ENCODE measurements at places on chromosomes 2 and 18.

DNA sequence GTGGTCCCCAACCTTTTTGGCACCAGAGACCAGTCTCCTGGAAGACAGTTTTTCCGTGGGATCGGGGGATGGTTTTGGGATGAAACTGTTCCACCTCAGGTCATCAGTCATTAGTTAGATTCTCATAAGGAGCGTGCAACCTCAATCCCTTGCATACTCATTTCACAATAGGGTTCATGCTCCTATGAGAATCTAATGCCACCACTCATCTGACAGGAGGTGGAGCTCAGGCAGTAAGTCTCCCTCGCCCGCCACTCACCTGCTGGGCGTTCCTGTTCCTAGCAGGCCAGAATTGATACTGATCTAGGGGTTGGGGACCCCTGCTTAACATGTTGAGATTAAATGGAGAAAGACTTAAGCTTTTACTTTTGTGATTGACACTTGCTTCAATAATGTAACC is 9.9 kb downstream of the NABP1 start:
- DNase-seq: no peak
- H3K27ac ChIP-seq: no peak overlapping the region
- no peak overlapping the region for H3K4me3 ChIP-seq
- 0 out of 2 replicates have a peak, but pooled peaks cover 7% of the 10 kb centered on the region for H3K4me1 ChIP-seq
- H3K27me3 ChIP-seq: no peaks in the 10 kb centered on the region

DNA sequence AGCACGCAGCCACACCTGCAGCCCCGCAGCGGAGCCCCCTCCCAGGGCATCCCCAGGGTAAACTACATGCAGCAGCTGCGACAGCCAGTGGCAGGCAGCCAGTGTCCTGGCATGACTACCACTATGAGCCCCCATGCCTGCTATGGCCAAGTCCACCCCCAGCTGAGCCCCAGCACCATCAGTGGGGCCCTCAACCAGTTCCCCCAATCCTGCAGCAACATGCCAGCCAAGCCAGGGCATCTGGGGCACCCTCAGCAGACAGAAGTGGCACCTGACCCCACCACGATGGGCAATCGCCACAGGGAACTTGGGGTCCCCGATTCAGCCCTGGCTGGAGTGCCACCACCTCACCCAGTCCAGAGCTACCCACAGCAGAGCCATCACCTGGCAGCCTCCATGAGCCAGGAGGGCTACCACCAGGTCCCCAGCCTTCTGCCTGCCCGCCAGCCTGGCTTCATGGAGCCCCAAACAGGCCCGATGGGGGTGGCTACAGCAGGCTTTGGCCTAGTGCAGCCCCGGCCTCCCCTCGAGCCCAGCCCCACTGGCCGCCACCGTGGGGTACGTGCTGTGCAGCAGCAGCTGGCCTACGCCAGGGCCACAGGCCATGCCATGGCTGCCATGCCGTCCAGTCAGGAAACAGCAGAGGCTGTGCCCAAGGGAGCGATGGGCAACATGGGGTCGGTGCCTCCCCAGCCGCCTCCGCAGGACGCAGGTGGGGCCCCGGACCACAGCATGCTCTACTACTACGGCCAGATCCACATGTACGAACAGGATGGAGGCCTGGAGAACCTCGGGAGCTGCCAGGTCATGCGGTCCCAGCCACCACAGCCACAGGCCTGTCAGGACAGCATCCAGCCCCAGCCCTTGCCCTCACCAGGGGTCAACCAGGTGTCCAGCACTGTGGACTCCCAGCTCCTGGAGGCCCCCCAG is 254.1 kb downstream of the GLI2 start:
- no peaks in the 10 kb centered on the region for H3K4me1 ChIP-seq
- H3K27me3 ChIP-seq: no peaks in the 10 kb centered on the region
- H3K36me3 ChIP-seq: no peaks in the 10 kb centered on the region
- DNase-seq: no peak

GRCh38 chr2:42558827-42559226 is 9.6 kb upstream of the MTA3 start:
- no peak overlapping the region for H3K27ac ChIP-seq
- H3K4me1 ChIP-seq: no peaks in the 10 kb centered on the region
- no peak overlapping the region for H3K4me3 ChIP-seq

- H3K4me3 ChIP-seq: no peak overlapping the region
- no peak for DNase-seq
- H3K36me3 ChIP-seq: no peaks in the 10 kb centered on the region
- H3K27me3 ChIP-seq: no peaks in the 10 kb centered on the region
Observed at GRCh38 chr18:68399721-68400120, 315.2 kb downstream of the TMX3 start.

- H3K36me3 ChIP-seq: peaks cover 7% of the 10 kb centered on the region
- no peak for DNase-seq
Observed at GRCh38 chr2:161199912-161200701, 39.9 kb downstream of the TANK start.

GRCh38 chr2:238638982-238639628 is 208.8 kb upstream of the TWIST2 start:
- peaks cover 18% of the 10 kb centered on the region for H3K27me3 ChIP-seq
- no peak overlapping the region for H3K4me3 ChIP-seq
- no peak for DNase-seq
- no peaks in the 10 kb centered on the region for H3K4me1 ChIP-seq
- no peaks in the 10 kb centered on the region for H3K36me3 ChIP-seq
- no peak overlapping the region for H3K27ac ChIP-seq

DNA sequence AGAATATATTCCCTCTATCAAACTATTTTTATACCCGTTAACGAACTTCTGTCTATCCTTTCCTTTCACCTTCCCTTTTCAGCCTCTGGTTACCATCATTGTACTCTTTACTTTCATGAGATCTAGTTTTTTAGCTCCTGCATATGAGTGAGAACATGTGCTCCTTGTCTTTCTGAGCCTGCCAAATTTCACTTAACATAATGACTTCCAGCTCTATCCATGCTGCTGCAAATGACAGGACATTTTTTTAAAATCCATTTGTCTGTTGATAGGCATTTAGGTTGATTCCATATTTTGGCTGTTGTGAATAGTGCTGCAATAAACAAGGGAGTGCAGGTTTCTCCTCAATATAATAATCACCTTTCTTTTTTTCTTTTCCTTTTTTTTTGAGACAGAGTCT is 8.2 kb upstream of the CCDC195 start:
- no peaks in the 10 kb centered on the region for H3K36me3 ChIP-seq
- DNase-seq: no peak
- no peaks in the 10 kb centered on the region for H3K4me1 ChIP-seq
- no peaks in the 10 kb centered on the region for H3K27me3 ChIP-seq
- no peak overlapping the region for H3K27ac ChIP-seq

- peaks cover 27% of the 10 kb centered on the region for H3K4me1 ChIP-seq
- no peaks in the 10 kb centered on the region for H3K27me3 ChIP-seq
- no peak overlapping the region for H3K27ac ChIP-seq
- no peaks in the 10 kb centered on the region for H3K36me3 ChIP-seq
- H3K4me3 ChIP-seq: no peak overlapping the region
Observed at GRCh38 chr2:119354860-119355259, 11.8 kb downstream of the C2orf76 start.

- DNase-seq: no peak
- H3K4me1 ChIP-seq: no peaks in the 10 kb centered on the region
- no peak overlapping the region for H3K4me3 ChIP-seq
- no peaks in the 10 kb centered on the region for H3K27me3 ChIP-seq
- no peak overlapping the region for H3K27ac ChIP-seq
- no peaks in the 10 kb centered on the region for H3K36me3 ChIP-seq
Observed at GRCh38 chr2:225916692-225917091, 517.2 kb downstream of the NYAP2 start.

GRCh38 chr2:212274215-212274614 is 264.4 kb downstream of the ERBB4 start:
- H3K36me3 ChIP-seq: no peaks in the 10 kb centered on the region
- no peaks in the 10 kb centered on the region for H3K27me3 ChIP-seq
- H3K27ac ChIP-seq: no peak overlapping the region
- DNase-seq: no peak
- no peak overlapping the region for H3K4me3 ChIP-seq
- no peaks in the 10 kb centered on the region for H3K4me1 ChIP-seq
